CD4-positive, alpha-beta T cell treated with Interferon alpha-2 for 1 hour (primary cell): ENCODE measurements at places on chromosomes 6 and 20.

DNA sequence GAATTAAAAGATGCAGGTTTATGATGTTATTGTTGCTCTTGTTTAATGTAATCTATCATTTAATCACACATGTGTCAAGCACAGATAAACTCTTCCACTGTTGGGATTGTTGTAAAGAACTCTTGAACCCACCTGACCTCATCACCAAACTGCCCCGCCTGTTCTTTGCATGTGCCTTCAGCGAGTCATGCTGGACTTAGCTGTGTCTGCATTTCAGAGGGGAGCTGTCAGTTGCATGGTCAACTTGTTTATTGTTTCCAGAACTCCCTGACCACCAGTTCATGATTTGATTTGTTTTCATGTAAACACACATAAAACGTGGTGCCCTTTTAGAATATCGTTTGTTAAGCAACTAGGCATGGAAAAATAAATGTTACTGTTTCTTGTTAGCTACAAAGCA is 93.6 kb downstream of the KHDC1L start:
- DNase-seq, result no peak

GRCh38 chr6:135972150-135972549 is 120.6 kb downstream of the PDE7B start:
- DNase-seq, result no peak

GRCh38 chr6:33201935-33202334 is 1.3 kb downstream of the SLC39A7 start:
- DNase-seq, result no peak

GRCh38 chr6:36120979-36121786 is 9.1 kb upstream of the MAPK13 start:
- peak; percentile 70 for DNase-seq
